ENCODE measurements at places on chromosomes 5 and 9. TPM values are rescaled to one million over a fixed set of nuclear protein-coding genes. Genes with fewer than 3 reads are reported as not detected.

The PAEP gene
- total RNA-seq, result 0.75 TPM

The C5orf58 gene
- not detected for total RNA-seq

The LPAR1 gene
- total RNA-seq, result not detected

- DNase-seq, result no peak
Measured at GRCh38 chr5:14144586-14145434, 1.7 kb downstream of the TRIO start.

GRCh38 chr5:64678374-64678773 is 11.9 kb upstream of the SHISAL2B start:
- DNase-seq, result no peak

GRCh38 chr9:127159325-127159801 is 36.9 kb upstream of the ANGPTL2 start:
- DNase-seq, result peak; percentile 76

The ALDH7A1 gene
- 132 TPM for total RNA-seq

The GFI1B gene
- total RNA-seq, result 0.51 TPM

- DNase-seq, result no peak
Measured at GRCh38 chr9:87390361-87390760, 107.3 kb upstream of the DAPK1 start.

- DNase-seq, result no peak
Measured at GRCh38 chr5:21419383-21419782, 1431.4 kb upstream of the CDH18 start.

GRCh38 chr9:18396102-18396728 is 77.7 kb upstream of the ADAMTSL1 start:
- peak; percentile 1 for DNase-seq

The MYOZ3 gene
- total RNA-seq, result not detected

DNA sequence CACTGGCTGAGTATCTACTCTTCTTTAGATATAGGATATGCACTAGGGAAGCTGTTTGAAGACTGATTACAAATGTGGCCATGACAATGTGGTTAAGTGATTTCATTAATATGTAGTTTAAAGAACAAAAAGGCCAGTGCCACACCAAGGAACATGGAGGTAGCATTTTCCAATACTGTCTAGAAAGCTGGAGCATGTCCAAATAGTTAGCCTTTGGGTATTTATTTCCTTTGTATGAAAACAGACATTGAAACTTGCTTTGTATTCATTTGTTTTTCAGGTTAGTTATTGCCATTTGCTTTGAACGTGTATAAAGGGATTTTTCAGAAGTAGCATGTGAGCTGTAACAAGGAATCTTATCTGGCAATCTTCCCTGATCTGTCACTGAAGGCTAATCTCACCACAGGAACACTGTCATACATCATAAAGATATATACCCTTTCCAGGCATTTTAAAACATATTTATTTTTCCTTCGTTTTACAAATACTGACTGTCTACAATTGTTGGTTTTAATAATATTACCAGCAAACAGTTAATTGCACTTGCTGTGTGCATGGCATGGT is 93.4 kb downstream of the PLPPR1 start:
- no peak for DNase-seq
